ENCODE measurements at places on chromosomes 1 and 21. TPM values are rescaled to one million over a fixed set of nuclear protein-coding genes. Genes with fewer than 3 reads are reported as not detected.

LHX8 gene
- 1.00 TPM for total RNA-seq

LCE2C gene
- total RNA-seq, result not detected

ESRRG gene
- not detected for total RNA-seq

RGSL1 gene
- total RNA-seq, result not detected

KCNJ9 gene
- under 0.01 TPM for total RNA-seq

CNR2 gene
- total RNA-seq, result not detected

CACNA1S gene
- not detected for total RNA-seq

RASAL2 gene
- total RNA-seq, result 12.1 TPM

OR2T35 gene
- not detected for total RNA-seq

C1orf141 gene
- total RNA-seq, result not detected

HFM1 gene
- total RNA-seq, result 0.43 TPM

HRNR gene
- total RNA-seq, result under 0.01 TPM

BCAR3 gene
- 21.3 TPM for total RNA-seq

C1orf94 gene
- not detected for total RNA-seq

Data from smooth muscle cell of bladder (primary cell).